ENCODE measurements at places on chromosomes 12 and 14. TPM values are rescaled to one million over a fixed set of nuclear protein-coding genes. Genes with fewer than 3 reads are reported as not detected.

- no peak overlapping the region for H3K27ac ChIP-seq
- H3K4me3 ChIP-seq, result no peak overlapping the region
- peaks cover 29% of the 10 kb centered on the region for H3K4me1 ChIP-seq
- no peak for DNase-seq
Observed at GRCh38 chr12:106130474-106131113, 8.2 kb downstream of the NUAK1 start.

Gene STYK1
- 1.1 TPM for total RNA-seq

Gene KCNMB4
- total RNA-seq, result 0.90 TPM

- no peaks in the 10 kb centered on the region for H3K36me3 ChIP-seq
- DNase-seq, result no peak
- H3K27me3 ChIP-seq, result no peaks in the 10 kb centered on the region
Observed at GRCh38 chr12:128973883-128974681, 120.8 kb downstream of the GLT1D1 start.

Gene C12orf60
- 1.1 TPM for total RNA-seq

DNA sequence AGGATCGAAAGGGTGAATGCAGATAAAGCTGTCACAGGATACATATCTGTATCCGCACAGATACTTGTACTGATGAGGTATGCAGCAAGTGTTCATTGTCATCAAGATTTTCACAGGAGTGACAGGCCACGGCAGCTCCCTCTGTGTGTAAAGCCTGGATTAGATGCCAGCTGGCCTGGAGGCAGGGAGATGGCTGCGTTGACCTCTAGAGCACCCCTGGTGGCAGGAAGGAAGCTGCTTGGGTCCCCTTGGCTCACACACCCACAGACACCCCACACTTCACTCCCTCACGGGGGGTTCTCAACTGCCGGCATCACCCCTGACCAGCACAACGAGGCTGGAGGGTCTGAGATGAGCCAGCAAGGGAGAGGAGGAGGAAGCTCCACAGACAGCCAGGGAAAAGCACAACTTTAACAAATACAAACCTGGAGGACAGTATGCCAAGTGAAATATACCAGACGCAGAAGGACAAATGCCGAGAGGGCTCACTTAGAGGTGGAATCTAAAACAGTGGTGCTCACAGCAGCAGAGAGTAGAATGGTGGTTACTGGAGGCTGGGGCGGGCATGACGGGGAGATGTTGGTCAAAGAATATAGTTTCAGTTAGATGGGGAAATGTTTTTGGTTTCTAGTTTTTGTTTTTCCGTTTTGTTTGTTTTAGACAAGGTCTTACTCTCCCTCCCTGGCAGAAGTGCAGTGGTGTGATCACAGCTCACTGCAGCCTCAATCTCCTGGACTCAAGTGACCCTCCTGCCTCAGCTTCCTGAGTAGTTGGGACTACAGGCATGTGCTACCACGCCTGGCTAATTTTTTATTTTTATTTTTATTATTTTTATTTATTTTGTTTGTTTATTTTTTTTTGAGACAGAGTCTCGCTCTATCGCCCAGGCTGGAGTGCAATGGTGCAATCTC, 45.7 kb downstream of the TEAD4 start:
- no peaks in the 10 kb centered on the region for H3K27me3 ChIP-seq
- H3K4me1 ChIP-seq, result no peaks in the 10 kb centered on the region
- no peak for DNase-seq
- peaks cover 10% of the 10 kb centered on the region for H3K36me3 ChIP-seq
- no peak overlapping the region for H3K27ac ChIP-seq

GRCh38 chr14:46940611-46941010, 289.0 kb upstream of the RPL10L start:
- H3K4me3 ChIP-seq, result no peak overlapping the region
- no peak for DNase-seq
- no peaks in the 10 kb centered on the region for H3K36me3 ChIP-seq
- H3K27ac ChIP-seq, result no peak overlapping the region

GRCh38 chr14:31360919-31361662, 59.3 kb downstream of the HEATR5A start:
- peaks cover 18% of the 10 kb centered on the region for H3K36me3 ChIP-seq
- no peak overlapping the region for H3K27ac ChIP-seq
- no peaks in the 10 kb centered on the region for H3K27me3 ChIP-seq
- H3K4me3 ChIP-seq, result no peak overlapping the region
